ENCODE measurements at places on chromosomes 2 and 18. TPM values are rescaled to one million over a fixed set of nuclear protein-coding genes. Genes with fewer than 3 reads are reported as not detected.

DNA sequence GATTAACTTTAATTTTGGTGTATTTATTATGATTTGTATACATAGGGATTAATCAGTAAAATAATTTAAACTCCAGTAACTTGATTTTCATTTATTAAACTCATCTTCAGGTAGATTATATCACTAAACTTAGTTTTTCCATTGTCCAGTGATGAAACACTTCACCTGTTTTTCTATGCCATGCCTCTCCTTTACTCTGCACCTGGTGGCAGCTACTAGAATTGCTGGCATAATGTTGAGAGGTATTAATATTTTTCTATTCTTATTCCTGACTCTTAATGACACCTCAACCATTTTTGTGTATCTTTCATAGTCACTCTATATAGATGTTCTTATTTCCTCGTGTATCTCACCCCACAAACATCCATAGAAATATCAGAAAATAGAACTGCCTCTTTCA is 940.3 kb upstream of the CRIM1 start:
- no peak for DNase-seq
- no peaks in the 10 kb centered on the region for H3K4me1 ChIP-seq

GRCh38 chr2:235939471-235939870 is 228.7 kb downstream of the GBX2 start:
- H3K4me1 ChIP-seq, result no peaks in the 10 kb centered on the region
- peaks cover 14% of the 10 kb centered on the region for H3K27me3 ChIP-seq
- H3K36me3 ChIP-seq, result no peaks in the 10 kb centered on the region
- no peak overlapping the region for H3K27ac ChIP-seq
- no peak overlapping the region for H3K4me3 ChIP-seq

DNA sequence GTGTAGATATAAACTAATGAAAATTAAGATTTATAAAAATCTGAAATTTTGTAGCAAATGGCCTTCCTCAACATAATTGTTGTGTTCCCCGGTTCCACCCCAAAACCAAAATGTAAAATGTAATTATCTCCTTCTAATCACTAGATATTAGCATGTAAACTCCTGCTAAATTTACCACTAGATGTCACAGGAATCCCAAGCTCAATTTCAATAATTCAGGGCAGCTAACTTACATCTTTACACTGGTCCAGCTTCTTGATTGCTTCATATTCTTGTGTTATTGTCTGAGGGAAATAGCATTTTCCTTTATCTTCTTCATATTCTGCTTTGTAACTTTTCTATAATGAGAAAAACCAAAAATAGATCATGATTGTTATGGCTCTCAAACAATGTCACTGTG is 42.6 kb downstream of the NEB start:
- no peak overlapping the region for H3K27ac ChIP-seq
- H3K4me1 ChIP-seq, result no peaks in the 10 kb centered on the region

DNA sequence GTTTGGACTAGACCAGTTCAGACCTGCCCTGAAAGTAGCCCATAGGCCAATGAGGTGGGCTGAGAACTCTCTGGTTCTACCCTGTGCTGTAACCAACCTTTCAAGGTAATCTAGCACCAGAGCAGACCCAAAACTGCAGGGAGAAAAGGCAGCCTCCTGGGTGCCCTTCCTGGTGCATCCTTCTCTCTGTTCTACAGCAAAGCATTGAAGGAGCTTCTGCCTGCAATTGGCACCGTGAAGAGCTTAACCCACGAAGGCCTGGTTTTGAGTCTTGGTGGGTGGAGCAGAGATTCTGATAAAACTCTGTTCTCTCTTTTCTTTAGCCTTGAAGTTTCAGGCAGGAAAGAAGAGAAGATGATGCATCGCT is 55.5 kb downstream of the LIPG start:
- H3K27ac ChIP-seq, result no peak overlapping the region
- DNase-seq, result no peak
- H3K36me3 ChIP-seq, result no peaks in the 10 kb centered on the region
- H3K27me3 ChIP-seq, result peaks cover 6% of the 10 kb centered on the region
- H3K4me1 ChIP-seq, result no peaks in the 10 kb centered on the region

DNA sequence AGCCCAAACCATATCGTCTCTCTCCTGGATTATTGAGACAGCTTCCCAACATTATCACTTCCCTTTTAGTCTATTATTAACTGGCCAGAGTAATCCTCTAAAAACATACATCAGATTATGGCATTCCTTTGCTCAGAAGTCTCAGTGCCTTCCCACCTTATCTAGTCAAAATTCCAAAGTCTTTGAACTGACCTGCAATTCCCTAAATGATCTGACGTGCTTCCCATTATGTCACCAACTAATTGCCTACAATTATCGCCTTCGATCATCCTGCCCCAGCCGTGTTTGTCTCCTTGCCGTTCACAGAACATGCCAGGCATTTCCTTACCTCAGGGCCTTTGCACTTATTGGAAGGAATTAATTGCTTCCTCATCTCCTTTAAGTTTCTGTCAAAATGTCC is 332.4 kb downstream of the IRS1 start:
- H3K27me3 ChIP-seq, result no peaks in the 10 kb centered on the region
- H3K36me3 ChIP-seq, result no peaks in the 10 kb centered on the region
- no peak for DNase-seq

DNA sequence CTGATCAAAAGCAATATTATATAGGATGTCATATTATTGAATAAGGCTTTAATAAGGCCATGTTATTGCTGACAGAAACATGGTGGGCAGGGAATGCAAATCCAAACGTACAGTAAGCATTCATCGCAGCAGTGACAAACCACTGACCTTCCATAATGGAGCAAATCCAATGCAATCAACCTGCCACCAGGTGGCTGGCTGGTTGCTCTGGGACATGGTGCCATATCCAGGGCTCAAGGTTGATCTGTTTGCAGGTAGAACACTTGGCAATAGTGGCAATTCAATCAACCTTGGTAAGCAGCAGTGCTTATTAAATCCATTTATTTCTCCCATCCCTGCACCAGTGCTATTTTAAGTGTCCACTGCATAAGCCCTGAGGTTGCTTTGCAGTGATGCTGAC is 75.4 kb downstream of the CERKL start:
- peaks cover 11% of the 10 kb centered on the region for H3K27me3 ChIP-seq
- DNase-seq, result no peak
- no peaks in the 10 kb centered on the region for H3K36me3 ChIP-seq
- H3K4me3 ChIP-seq, result no peak overlapping the region
- H3K27ac ChIP-seq, result no peak overlapping the region

GRCh38 chr2:85577386-85578242 is at the start of gene VAMP8:
TSS of gene VAMP8 (plus strand) at chr2:85577586. CDS start at chr2:85577647, 61 bp downstream.
- no peaks in the 10 kb centered on the region for H3K27me3 ChIP-seq
- peak within 1 kb of the TSS; percentile 95 for H3K4me3 ChIP-seq
- DNase-seq, result peak; percentile 83
- peaks cover 28% of the 10 kb centered on the region for H3K4me1 ChIP-seq
- H3K27ac ChIP-seq, result peak within 1 kb of the TSS; percentile 87

DNA sequence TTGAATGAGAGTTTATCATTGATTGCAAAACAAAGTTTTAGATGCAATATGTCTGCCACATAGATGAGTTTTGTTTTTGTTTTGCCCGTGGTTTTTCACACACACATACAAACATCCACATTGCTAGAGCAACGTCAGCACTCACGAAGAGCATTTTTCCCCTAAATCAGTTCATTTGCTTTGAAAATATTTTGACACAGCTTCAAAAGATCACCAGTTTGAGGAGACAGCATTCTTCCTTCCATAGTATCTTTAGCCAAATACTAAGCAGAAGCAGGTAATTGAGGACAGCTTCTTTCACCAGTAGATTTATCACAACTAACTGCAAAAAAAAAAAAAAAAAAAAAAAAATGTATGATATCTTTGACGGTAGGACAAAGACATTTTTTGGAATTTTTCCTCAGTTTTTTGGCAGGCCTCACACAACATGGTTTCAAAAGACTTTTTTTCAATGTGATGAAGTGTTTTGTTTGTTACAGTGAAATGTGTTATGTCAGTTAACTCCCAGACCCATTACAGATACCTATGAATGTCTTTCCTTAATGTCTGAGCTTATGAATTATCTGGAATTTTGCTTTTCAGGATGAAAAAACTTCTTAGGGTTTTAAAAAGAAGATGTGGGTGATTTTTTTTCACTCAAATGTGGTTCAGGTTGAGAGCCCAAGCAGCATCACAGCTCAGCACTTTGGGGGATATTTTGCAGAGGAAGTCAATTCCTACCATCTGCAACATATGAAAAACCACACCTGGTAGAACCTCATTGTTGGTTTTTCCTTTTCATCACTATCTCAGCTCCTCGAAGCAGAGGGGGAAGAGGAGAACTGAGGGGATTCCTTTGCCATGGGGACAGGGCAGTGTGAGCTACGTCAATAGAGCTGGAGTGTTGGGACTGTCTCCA is 31.6 kb downstream of the AOX1 start:
- no peak overlapping the region for H3K4me3 ChIP-seq
- no peak for DNase-seq
- H3K27me3 ChIP-seq, result peaks cover 9% of the 10 kb centered on the region

DNA sequence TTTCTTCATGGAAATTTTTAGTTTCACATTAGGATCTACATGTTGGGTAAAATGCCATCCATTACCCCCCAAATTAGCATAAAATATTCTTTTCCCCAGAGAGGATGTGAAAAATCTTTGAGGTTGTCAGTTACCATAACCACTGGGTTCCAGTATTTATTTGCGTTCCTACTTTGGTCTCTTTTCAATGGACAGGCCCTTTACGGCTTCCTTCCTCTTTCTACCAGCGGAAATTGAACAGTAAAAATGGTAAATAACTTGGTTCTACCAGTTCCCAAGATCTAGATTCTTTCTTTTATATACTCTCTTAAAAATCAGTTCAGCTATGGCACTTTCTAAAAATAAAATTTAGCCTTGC is 169.2 kb upstream of the APCDD1 start:
- no peaks in the 10 kb centered on the region for H3K27me3 ChIP-seq
- H3K27ac ChIP-seq, result no peak overlapping the region
- H3K4me3 ChIP-seq, result no peak overlapping the region

PCARE gene
- not detected for total RNA-seq

FAM237A gene
- not detected for total RNA-seq

ABCB11 gene
- total RNA-seq, result not detected

FBXO41 gene
- total RNA-seq, result 15.2 TPM

TUBA4B gene
- total RNA-seq, result not detected

PROKR1 gene
- total RNA-seq, result not detected

RND3 gene
- total RNA-seq, result not detected
